ENCODE measurements at places on chromosomes 13 and 19. TPM values are rescaled to one million over a fixed set of nuclear protein-coding genes. Genes with fewer than 3 reads are reported as not detected.

DNA sequence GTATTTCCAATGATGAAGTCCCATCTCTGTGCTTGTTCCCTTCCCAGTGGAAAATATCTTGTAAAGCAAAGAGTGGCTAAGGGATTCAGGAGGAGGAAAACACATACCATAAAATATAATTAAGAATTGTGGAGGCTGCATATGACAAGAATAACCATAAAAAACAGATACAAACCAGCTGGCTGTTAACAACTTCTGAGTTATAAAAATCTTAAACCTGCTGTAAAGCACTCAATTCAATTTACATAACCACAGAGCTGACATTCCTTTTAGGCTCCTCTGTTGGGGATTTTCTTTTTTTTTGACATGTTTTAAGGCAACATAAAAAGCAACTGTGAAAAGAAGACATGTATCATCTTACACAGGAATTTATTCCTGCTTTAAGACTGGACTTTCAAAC is 207.6 kb downstream of the DACH1 start:
- DNase-seq = no peak

The KIRREL2 gene
- total RNA-seq = 0.12 TPM

DNA sequence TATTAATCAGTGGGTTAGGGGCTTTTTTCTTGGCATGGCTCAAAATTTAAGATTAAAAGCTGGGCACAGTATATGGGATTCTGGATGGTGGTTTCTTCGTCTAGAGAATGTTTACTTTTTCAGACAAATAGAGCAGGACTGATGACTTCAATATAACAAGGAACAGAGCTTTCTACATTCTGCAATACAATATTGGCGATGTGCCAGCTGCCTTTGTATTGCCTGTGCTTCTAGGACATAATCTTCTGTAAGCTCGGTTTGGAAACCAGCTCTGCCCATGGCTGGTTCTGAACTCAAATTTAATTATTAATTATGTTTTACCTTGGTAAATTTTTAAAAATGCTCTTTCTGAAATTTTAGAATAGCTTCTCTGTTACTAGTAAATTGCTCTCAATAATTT is 139.1 kb upstream of the TRPC4 start:
- DNase-seq = no peak

- DNase-seq = no peak
Measured at GRCh38 chr13:66748712-66749111, 481.4 kb downstream of the PCDH9 start.

GRCh38 chr13:74061926-74062595 is 72.1 kb downstream of the KLF12 start:
- DNase-seq = no peak

GRCh38 chr19:43820098-43820883 is 6.8 kb upstream of the ZNF283 start:
- DNase-seq = peak; percentile 24

DNA sequence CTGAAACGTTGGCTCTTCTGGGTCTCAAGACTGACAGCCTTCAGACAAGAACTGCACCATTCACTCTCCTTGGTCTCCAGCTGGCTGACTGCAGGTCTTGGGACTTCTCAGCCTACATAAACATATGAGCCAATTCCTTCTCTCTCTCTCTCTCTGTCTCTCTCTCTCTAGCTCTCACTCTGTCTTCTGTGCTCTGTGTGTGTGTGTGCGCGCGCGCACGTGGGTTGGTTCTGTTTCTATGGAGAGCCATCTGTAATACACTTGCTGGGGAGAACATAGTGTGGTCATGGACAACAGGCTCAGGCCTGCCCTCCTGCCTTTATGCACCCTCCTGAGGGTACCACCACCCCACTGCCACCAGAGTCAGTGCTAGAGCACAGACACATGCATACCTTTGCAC is 13.7 kb upstream of the SERPINE3 start:
- DNase-seq = no peak

The TICAM1 gene
- total RNA-seq = 3.0 TPM

DNA sequence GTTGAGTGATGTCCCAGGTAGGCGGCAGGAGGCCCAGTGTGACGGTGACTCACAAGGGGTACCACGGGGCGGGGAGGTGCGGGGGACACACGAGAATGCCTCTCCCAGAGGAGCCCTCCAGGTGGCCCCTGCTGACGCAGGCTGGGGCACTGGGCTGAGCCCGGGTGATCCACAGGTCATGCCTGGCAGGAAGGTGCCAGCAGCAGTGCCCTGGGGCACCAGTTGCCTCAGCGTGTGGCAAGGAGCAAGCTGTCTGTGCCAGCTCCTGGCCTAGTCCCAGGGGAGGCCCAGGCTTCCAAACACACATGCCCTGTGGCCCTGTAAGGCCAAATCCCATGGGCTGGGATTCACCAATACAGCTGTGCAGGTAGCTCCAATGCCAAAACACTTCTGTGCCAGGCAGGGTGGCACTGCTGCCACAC is 28.0 kb downstream of the AKT2 start:
- peak; percentile 0 for DNase-seq

- no peak for DNase-seq
Measured at GRCh38 chr19:14085309-14085995, at the start of gene C19orf67. Gene C19orf67, minus strand, starts transcription at chr19:14085783. Its CDS starts 156 bp downstream, at chr19:14085627.

- no peak for DNase-seq
Measured at GRCh38 chr19:38915329-38916321, 3.6 kb upstream of the CCER2 start.

- DNase-seq = no peak
Measured at GRCh38 chr13:89393758-89394304, 1722.7 kb downstream of the SLITRK5 start.

DNA sequence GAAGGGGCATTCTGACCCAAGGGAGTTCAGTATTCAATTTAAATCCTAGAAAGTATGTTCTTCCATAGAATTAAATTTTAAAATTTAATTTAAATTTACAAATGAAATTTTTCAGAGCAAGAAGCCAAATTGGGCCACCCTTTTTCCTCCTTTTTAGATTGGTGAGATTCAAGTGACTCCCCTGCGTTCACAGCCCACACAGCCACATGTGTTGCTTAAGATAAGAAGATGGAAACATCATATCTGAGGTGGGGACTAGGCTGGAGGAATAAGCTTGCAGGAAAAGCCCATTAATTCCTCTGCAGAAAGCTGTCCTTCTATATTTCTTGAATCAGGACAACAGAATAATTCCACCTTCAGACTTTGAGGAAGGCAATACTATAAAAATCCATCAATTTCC is 392.7 kb upstream of the ZNF507 start:
- DNase-seq = no peak

All from NCI-H460 (cell line).